Activated CD4-positive, CD25-positive, alpha-beta regulatory T cell (primary cell): ENCODE measurements at places on chromosomes 13 and 19.
A peak's percentile ranks its signal among the peaks of the same experiment; 100 is the strongest.

DNA sequence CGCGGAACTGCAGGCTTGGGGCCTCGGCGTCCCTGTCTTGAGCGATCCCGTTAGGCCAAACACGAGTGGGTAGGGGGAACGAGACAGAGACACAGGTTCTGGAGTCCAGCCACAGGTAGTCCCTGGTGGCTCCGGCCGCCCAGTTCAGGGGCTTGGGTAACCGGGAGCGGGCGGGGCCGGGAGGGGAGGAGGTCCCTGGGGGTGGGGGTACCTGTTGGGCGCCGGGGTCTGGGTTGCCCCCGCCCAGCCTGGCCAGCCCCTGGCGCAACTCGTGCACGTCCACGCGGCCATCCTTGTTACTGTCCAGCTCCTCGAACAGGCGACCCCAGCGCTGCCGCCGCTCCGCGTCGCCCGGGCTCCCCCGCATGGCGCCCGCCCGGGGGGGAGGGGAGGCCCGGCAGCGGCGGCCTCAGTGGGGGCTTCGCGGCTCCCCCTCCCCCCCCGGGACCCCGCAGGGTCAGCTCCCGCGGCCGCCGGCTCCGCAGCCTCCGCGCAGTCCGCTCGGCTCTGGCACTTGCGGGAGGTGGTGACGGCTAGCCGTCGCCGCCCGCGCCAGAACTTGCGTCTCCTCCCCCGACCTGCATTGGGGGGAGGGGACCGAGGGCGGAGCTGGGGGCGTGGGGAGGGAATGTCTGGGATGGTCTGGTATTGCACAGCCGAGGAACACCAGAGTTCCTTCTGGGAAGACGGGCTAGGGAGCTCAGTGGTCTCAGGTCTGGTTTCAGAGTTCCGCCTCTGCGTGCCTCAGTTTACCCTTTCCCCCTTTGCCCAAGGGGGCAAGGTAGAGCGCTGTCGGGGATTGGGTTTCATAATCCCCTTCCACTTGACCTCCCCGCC is at the start of gene SLC25A23:
Gene SLC25A23 (minus strand): TSS at position 531 of the 837 bp plus-strand sequence. CDS start 164 bp downstream, at position 367.
- peak; percentile 34 for DNase-seq

- DNase-seq, result no peak
These were observed 13.6 kb downstream of the POLR2E start for GRCh38 chr19:1081301-1082164.

- DNase-seq, result no peak
These were observed 57.2 kb downstream of the TNFSF11 start for GRCh38 chr13:42631181-42631580.

DNA sequence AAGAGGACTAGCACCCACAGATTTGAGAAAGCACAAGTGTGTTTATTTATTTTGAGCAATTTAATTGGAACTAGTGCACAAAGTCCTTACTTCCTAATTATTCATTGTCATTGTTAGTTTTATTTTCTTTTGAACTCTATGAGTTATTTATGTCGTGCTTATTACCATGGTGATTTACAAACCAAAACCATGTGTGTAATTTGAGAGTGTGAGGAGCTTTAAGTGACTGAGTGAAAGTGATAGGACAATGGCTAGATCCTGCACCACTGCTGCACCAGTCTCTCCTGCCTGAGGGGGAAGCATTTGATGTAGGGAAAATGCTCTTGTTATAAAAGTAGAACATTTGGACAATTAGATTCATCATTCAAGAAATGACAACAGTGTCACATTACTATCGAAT is 172.3 kb upstream of the KLF12 start:
- no peak for DNase-seq

GRCh38 chr13:48574041-48574796 is 41.3 kb upstream of the RCBTB2 start:
- no peak for DNase-seq

DNA sequence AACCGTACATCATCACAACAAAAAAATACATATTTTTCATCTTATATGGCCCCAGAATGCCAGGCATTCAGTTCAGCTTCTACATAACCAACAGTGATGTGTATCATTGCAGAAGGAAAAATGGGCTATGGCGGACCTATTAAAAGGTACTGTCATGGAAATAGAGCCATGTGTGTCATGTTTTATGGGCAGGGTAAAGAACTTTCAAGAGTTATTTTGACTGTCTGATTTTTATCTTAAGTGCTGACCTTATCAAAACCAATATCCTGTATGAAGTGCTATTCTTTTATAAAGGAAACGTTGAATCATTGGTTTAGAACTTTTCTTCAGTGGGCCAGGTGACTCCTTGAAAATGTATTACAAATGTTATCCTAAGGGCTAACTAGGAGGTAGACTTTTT is 9.9 kb downstream of the ZNF507 start:
- DNase-seq, result no peak

DNA sequence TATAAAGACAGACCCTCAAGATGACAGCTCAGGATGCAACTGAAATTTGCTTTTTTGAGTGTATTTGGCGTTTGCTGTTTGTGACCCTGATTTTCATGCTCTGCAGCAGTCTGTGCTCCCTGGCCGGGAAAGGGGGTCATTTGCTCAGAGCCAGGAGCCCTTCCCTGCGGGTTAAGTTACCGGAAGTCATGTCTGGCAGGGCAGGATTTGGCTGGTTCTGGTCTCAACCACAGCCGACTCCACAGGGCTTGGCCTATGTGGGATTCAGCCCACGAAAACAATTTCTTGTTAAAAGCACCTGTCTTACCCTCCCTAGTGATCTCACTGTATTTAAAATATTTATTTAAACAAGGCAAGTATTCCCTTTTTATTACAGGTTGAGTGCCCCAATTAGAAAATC is 22.6 kb downstream of the MCF2L start:
- no peak for DNase-seq

DNA sequence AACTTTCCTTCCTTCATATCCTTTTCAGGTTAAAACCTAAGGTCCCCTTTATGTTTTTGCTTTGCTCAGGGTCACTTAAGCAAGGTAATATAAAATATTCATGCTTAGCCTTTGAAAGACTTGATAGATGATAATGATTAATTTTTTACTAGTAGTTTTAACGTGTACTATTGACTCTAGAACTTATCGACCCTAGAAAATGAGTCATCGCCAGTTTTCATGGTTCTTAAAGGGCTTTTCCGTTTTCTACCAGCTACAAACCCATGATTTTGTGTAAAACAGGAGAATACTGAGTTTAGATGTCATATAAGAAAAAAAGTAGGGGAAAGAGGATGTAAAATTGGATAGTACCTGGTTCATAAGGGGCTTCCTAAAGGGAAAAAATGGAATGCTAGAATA is 75.7 kb downstream of the DHRS12 start:
- DNase-seq, result no peak

GRCh38 chr19:50679177-50680125 is 30.2 kb downstream of the C19orf81 start:
- peak; percentile 11 for DNase-seq

- no peak for DNase-seq
These were observed 1.6 kb upstream of the RGL3 start for GRCh38 chr19:11420429-11421370.

DNA sequence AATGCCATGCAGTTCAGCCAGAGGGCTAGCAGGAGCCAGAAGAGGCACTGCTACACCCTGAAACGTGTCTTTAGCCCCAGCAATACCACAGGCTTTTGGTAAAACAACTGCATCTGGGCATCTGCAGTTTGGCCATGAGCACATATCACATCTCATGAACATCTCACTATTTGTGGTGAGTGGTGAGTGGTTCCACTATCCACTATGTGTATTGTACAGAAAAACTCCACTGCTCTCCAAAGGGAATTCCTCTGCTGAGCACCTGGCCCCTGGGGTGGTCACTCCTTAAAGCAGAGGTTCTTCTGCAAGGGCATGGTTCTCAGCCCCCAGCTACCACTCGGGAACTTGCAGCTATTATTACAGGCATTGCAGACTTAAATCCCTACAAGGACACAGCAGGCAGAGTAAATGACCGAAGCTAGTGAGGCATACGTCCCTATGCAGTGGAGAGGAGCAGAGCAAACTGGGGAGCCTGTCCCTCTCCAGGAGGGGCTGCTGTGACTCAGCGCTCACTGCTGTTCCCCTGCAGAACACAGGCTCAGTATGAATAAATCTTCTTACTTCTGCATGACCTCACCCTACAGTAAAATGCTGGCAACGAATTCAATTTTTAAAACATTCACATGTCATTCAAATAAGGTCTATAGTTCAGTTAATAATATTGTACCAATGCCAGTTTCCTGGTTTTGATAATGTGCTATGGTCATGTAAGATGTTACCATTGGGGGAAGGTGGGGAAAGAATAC is 332.4 kb upstream of the ZNF507 start:
- no peak for DNase-seq

DNA sequence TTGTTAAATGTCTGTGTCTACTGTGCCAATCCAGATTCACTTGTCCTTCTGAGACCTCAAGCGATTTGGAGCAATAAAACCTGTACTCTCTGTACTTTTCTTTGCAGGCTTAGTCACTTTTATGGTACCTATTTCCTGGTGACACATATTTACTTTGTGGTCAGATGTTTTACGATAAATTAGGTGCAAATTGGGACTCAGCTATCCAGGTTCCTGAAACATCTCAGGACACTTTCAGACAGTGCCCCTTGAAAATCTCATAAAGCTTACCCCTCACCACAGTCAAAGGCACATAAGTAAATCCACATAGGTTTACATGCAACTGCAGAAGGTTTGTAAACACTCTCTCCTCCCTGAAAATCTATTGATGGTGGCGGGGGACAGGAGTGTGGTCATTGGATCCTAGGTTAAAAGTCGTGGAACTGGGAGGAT is 438.8 kb downstream of the EFNB2 start:
- no peak for DNase-seq

- no peak for DNase-seq
These were observed 366.9 kb downstream of the KLF12 start for GRCh38 chr13:73767191-73767741.

- no peak for DNase-seq
These were observed 22.0 kb downstream of the SAE1 start for GRCh38 chr19:47152632-47153031.

GRCh38 chr13:93775507-93776108 is 549.0 kb downstream of the GPC6 start:
- no peak for DNase-seq

GRCh38 chr13:47519626-47520025 is 481.4 kb downstream of the SUCLA2 start:
- DNase-seq, result no peak

DNA sequence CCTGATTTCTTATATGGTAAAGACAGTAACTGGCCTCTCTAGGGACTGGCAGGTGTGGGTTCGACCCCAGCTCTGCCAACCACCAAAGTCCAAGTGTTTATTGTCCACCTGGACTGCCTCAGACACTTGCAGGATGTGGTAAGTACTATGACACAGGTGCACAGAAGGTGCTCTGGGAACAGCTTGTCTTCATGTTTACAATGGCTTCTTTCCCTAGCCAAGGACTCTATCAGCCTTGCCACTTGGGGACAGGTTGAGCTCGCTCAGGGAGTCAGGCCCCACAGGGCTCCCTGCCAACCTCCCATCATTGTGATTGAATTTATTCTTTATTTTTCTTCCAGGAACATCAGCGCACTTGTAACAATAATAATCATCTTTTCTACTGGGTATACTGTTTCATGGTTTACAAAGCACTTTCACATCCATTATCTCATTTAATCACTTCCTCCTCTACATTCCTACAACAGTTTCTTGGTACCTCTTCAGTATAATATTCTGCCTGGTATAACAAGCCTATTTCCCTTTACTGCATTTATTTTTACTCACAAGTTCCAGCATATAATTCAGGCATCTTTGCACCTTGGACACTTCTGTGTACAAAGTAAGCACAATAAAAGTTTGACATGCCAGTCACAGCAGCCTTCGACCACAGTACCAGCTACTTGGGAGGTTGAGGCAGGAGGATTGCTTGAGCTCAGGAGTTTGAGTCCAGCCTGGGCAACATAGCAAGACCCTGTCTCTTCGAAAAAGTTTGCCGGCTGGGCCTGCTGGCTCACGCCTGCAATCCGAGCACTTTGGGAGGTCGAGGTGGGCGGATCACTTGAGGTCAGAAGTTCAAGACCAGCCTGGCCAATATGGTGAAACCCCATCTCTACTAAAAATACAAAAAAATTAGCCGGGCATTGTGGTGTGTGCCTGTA is 24.2 kb upstream of the GATAD2A start:
- no peak for DNase-seq

GRCh38 chr19:50890422-50891252 is 17.4 kb downstream of the KLK2 start:
- no peak for DNase-seq

GRCh38 chr13:108674771-108675170 is 45.4 kb downstream of the MYO16 start:
- no peak for DNase-seq

DNA sequence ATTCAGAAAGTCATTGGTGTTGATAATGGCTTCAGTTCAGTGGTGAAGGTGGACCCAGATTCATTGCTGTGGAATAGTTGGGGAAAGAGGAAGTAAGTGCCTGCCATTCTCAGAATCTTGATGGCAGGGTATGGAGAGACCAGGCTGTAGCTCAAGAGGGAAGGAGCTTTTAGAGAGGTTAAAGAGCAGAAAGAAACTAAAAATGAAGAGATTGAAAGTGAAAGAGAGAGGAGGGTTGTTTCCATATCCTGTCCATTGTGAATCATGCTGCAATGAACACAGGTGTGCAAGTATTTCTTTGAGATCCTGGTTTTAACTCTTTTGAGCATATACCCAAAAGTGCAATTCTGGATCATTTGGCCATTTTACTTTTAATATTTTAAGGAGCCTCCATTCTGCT is 12.5 kb downstream of the GJB6 start:
- DNase-seq, result no peak

DNA sequence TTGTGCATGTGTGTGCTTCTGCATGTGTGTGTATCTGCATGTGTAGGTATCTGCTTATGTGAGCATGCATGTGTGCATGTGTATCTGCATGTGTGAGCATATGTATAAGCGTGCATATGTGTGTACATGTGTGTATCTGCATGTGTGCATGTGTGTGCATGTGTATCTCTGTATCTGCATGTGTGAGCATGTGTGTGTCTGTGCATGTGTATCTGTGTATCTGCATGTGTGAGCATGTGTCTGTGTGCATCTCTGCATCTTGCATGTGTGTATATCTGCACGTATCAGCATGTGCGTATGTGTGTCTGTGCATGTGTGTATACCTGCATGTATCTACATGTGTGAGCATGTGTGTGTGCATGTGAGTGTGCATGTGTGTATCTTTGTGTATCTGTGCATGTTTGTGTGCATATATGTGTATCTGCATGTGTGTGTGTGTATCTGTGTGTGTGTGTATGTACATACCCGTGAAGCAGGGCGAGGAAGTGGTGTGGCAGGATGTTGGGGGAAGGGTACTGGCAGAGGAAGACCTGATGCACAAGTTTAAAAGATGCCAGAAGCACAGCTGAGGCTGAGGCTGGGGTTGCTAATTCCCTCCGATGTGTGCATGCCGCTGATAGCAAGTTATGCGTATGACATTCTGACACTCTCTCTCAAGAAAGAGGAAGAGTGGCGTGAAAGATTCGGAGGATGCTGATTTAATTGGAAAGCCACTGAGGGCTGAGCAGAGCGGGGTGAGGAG is 64.2 kb downstream of the TEX29 start:
- no peak for DNase-seq

GRCh38 chr13:44622261-44622660 is 46.1 kb upstream of the TSC22D1 start:
- DNase-seq, result no peak

GRCh38 chr13:93422980-93423543 is 196.5 kb downstream of the GPC6 start:
- DNase-seq, result no peak
